ENCODE measurements at places on chromosomes 11 and 22.

DNA sequence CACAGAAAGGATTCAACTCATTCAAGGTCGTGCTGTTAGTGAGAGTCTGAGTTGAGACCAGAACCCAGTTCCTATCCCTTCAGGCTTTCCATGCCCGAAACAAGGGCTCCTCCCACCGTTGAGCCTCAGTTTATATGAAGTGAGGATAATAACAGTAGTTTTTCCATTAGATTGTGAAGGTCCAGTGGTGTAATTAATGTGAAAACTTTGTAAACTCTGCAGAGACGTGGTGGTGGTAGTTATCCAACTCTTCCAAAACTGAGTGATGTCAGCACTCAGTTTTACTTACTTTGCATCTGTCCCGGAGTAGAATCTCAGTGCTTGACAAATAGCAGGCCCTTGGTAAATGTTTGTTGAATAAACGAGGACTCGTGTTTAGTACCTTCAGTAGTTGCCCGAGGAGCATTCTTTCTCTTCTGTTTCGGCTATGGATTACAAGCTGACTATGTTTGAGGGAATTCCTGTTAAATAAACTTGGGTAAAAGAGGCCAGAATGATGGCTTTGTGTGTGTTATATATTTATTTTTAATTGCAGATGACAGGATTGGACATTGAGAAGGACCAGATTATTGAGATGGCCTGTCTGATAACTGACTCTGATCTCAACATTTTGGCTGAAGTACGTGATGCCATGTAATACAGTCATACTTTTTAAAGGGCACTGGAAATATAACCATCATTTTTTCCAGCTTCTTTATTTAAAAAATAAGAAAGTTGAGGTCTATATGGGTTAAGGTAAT, 1.0 kb downstream of the REXO2 start:
- H3K4me1 ChIP-seq = peaks cover 23% of the 10 kb centered on the region
- H3K27ac ChIP-seq = peak overlapping the region; percentile 82
- H3K36me3 ChIP-seq = peaks cover 13% of the 10 kb centered on the region
- no peaks in the 10 kb centered on the region for H3K27me3 ChIP-seq

- H3K4me1 ChIP-seq = peaks cover 7% of the 10 kb centered on the region
- H3K4me3 ChIP-seq = no peak within 1 kb of the TSS
- peak; percentile 11 for DNase-seq
- H3K36me3 ChIP-seq = no peaks in the 10 kb centered on the region
- H3K27me3 ChIP-seq = peaks cover 12% of the 10 kb centered on the region
These were observed at the start of gene CST6 for GRCh38 chr11:66011785-66012303. TSS of gene CST6 (plus strand) at chr11:66012008. CDS start at chr11:66012045, 37 bp downstream.

DNA sequence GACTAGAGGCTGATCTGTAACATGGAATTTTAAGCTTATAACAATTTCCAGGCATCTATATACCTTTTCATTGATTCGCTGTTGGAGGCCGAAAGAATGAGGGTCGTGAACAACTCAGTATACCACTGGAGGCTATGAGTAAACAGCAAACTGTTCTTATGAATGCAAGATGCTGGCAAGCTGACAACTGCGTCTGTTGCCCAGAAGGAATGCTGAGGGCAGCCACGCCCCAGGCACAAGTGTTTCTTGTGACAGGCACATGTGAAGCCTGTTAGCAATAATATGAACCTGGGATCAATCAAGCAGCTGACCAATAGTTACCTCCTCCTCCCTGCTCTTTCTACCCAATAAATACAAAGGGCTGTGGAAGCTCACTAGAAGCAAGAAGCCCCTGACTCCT, 15.3 kb downstream of the RTCB start:
- peaks cover 54% of the 10 kb centered on the region for H3K36me3 ChIP-seq
- H3K27me3 ChIP-seq = no peaks in the 10 kb centered on the region
- no peak overlapping the region for H3K27ac ChIP-seq
- H3K4me1 ChIP-seq = peaks cover 7% of the 10 kb centered on the region
- H3K4me3 ChIP-seq = no peak overlapping the region
- no peak for DNase-seq

GRCh38 chr11:76445121-76446084, 585 bp downstream of the EMSY start:
- H3K27ac ChIP-seq = peak overlapping the region; percentile 96
- H3K27me3 ChIP-seq = no peaks in the 10 kb centered on the region
- peak; percentile 66 for DNase-seq

- no peaks in the 10 kb centered on the region for H3K27me3 ChIP-seq
- no peak for DNase-seq
- no peak overlapping the region for H3K4me3 ChIP-seq
- H3K36me3 ChIP-seq = no peaks in the 10 kb centered on the region
- H3K27ac ChIP-seq = no peak overlapping the region
These were observed 28.0 kb upstream of the FCHSD2 start for GRCh38 chr11:73170140-73170539.
